ENCODE measurements at places on chromosomes 7 and 10.

DNA sequence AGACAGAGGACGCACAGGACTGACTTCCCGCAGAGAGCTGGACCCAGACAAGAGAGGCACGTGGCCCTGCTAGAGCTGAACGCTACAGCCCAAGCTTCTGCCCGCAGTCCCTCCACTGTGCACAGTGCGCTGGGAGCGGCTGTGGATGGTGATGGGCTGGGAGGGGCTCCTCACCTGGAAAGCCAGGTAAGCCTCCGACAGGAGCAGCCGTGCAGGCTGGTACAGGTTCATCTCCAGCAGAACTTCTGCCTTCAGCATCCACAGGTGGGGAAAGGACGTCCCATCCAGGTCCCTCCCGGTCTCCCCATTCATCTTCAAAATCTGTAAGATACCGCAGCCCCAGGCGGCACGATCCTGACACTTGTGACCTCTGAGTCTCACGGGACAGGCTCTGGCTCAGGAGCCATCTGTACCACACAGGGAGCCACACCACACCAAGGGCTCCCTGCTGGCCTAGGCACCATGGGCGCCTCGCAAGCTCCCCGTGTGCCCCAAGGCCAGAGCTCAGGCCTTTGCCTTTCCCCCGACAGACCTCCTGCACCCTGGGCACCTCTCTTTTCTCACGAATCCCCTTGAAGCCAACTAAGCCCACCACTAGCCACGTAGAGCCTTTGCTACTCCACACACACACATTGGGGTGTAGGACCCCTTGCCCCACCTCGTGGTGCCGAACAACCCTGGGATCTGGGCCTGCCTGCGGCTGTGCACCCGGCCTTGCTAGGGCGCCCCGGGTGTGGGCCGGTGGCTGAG is 76.3 kb downstream of the CFAP46 start:
- no peak for DNase-seq

GRCh38 chr10:5573968-5574641 is 49.3 kb downstream of the CALML3 start:
- no peak for DNase-seq

DNA sequence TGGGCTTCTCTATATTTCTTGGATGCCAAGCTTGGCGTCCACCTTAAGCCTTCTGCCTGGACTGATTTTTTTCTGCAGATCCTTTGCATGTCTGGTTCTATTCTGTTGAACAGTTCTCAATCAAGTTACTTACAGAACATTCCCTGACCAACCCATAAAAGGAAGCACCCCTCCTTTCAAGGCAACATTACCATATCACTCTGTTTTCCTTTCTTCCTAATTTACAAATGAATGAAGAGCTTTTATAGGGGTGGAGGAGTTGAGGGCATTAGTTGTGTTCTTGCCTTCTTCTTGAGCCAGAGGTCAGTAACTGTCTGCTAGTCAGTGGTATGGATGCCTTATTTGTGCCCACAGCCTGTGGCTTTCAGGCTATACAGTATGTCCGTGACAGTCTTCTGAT is 361.0 kb downstream of the PHTF2 start:
- DNase-seq: no peak

- DNase-seq: no peak
Observed at GRCh38 chr7:69735582-69735981, 137.3 kb downstream of the AUTS2 start.

GRCh38 chr7:108088729-108089128 is 41.4 kb downstream of the LAMB4 start:
- no peak for DNase-seq

DNA sequence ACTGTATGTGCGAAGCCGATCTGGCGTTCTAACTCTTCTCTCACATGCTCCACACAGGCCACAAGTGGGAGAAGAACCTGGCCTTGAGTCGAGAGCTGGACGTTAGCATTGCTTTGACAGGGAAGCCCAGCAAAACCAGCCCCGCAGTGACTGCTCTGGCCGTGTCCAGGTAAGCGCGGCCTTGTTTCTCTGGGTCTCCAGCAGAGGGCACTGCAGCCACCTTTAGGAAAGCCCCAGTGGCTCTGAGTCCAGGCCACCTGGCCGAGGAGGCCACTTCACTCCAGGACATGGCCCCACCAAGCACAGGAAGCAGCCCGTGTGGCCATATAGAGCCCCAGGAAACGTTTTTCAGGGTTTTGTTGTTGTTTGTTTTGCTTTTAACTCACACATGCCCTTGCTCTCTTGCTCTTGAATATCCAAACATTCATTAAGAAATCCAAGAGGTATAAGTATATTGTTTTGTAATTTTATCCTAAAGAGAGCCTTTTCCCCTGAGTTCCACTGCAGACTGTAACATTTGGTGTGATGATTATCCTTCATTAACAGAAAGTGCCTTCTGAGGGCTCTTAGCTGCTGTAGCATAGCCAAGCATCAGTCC is 41.8 kb upstream of the LRRC18 start:
- no peak for DNase-seq

DNA sequence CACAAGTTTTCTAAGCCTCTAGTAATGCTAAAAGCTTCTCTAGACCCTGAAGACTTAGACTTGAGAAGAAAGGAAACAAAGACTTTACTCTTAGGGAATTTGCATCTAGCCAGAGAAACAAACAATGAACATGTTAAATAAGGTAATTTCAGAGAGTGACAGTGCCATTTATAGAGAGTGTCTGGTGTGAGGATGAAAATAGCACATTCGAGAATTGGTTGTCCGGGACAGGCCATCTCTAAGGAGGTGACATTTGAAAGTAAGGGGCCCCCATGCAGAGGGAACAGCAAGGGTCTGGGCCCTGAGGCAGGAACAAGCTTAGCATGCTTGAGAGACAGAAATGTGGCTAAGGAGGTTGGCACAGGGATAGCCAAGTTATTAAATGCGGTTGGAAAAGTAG is 48.1 kb downstream of the ADAM22 start:
- DNase-seq: no peak

- no peak for DNase-seq
Observed at GRCh38 chr7:143375298-143376034, 5.7 kb upstream of the ZYX start.

GRCh38 chr10:5078547-5079180 is 15.6 kb upstream of the AKR1C3 start:
- DNase-seq: no peak

GRCh38 chr7:29281782-29282541 is 87.4 kb downstream of the CHN2 start:
- DNase-seq: peak; percentile 69

GRCh38 chr7:96273716-96274115 is 48.2 kb downstream of the SLC25A13 start:
- DNase-seq: no peak

GRCh38 chr10:52814506-52814905 is 41.9 kb upstream of the MBL2 start:
- no peak for DNase-seq
